ENCODE measurements at places on chromosomes 11 and 22.

DNA sequence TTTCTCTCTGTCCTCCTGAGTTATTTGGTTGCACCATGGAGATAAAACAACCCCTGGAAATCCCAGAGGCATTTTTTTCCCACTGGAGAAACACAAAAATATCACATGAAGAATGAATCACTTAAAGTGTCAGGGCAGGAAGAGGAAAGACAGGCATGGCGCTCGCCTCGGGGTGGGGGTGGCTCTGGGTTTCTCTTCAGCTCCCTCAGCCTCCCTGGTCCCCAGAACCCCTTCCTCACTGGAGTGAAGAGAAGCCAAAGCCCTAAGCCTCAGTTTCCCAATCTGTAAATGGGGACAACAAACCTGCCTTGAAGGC lies 938 bp downstream of the SHISAL1 start:
- no peak for DNase-seq

- peak; percentile 50 for DNase-seq
Measured at GRCh38 chr11:75532200-75533048, 6.7 kb upstream of the GDPD5 start.

GRCh38 chr11:83472806-83473205 lies 186.6 kb upstream of the CCDC90B start:
- no peak for DNase-seq

DNA sequence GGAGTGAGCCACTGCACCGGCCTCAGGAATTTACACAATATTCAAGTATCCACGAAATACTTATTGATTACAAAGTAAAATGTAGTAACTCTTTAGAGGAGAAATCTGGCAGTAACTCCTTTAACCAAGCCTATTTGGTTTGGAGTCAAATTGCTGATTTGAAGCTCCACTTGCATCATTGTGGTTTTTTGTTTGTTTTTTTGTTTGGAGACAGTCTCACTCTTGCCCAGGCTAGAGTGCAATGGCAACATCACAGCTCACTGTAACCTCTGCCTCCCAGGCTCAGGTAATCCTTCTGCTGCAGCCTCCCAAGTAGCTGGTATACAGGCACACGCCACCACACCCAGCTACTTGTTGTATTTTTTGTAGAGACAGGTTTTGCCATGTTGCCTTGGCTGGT lies 6.4 kb upstream of the QSER1 start:
- no peak for DNase-seq

DNA sequence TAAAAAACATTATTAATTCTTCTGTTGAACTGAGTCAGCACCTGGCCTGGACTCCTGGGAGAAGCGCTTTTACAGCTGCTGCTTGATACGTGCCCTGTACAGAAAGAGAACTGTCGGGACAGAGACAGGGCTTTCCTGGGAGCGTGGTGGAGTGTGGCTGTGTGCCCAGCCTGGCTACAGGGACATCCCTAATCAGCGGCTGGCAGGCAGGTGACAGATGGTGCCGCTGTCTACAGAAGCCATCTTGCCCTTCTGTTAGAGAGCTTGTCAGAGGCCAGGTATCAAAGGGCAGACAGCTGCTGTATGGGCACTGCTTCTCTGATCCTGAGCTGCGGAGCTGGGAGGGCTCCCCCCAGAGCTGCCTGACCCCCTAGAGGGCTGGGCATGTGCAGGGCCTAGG lies 361.8 kb downstream of the TENM4 start:
- no peak for DNase-seq

GRCh38 chr11:95877291-95877690 lies 46.6 kb downstream of the MTMR2 start:
- DNase-seq: no peak

- no peak for DNase-seq
Measured at GRCh38 chr22:39068033-39068785, 8.9 kb upstream of the APOBEC3G start.

- no peak for DNase-seq
Measured at GRCh38 chr11:100105255-100105981, 581.7 kb upstream of the ARHGAP42 start.

- no peak for DNase-seq
Measured at GRCh38 chr11:128761339-128761738, 67.5 kb downstream of the FLI1 start.

GRCh38 chr11:72436661-72437060 lies 2.3 kb upstream of the CLPB start:
- DNase-seq: no peak

- DNase-seq: no peak
Measured at GRCh38 chr22:39356464-39356863, 6.7 kb downstream of the SYNGR1 start.

DNA sequence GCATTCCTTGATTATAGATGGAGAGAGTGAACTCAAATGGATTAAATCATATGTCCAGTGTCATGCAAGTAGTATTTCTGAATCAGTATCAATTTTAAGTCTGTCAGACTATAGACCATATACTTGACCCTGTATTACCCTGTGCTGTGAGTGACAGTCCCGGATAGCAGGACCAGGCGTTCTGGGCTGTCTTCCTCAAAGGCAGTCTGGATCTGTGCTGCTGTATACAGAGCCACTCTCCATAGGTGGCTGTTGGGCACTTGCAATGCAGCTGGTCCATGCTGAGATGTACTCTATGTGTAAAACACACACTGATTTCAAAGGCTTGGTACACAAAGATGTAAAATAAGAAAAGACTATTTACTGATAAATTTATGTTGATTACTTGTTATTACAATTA lies 294.3 kb downstream of the OPCML start:
- no peak for DNase-seq

DNA sequence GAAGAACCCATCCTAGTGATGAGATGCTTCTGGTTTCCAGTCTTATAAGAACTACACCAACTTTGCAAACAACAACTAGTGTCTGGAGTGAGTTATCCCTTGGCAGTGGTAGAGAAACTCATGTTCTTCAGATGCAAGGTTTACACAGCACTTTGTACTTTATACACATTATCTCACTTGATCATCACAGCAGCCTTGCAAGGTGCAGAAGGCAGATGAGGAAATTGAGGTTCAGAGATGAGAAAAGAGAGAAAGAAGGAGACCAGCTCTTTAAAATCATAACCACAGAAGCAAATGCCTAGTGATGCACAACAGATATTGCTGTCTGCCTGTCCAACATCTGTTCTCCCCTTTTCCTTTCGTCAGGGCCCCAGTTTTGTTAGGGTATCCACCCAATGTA lies 16.7 kb upstream of the CD44 start:
- no peak for DNase-seq

DNA sequence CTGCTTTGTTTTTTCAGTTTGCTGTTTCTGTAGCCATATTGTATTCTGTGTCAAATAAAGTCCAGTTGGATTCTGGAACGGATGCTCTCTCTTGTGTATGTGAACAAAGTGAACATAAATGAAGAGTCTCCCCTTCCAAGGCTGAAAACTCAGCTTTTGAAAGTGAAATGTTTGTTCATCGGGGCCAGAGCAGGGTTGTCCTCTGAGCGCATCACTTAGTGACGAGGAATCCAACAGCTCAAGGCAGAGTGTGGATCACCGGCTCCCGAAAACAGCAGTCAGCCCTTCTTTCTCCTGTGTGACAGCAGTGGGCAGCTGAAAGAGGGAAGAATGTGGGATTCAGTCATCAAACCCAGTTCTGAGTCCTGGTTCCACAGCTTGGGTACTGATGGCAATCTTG lies 21.4 kb downstream of the RBX1 start:
- DNase-seq: no peak

DNA sequence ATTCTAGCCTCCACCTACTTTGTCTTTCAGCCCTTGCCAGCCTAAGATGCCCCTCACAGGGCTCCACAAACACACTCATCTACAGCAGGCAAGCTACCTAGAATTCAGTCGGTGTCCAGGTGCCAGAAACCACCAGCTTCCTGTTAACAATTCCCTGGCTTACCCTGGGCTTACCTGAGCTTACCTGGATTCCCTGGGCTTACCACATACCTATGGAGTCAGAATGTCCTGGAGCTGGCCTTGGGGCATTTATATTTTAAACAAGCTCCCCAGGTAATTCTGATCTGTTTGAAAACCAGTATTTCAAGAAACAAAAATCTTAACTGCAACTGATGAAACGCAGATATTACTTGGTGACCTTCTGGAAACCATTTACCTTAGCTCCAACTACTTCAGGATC lies 123.6 kb downstream of the SLC1A2 start:
- DNase-seq: no peak

- DNase-seq: no peak
Measured at GRCh38 chr22:23984430-23984829, 4.5 kb downstream of the GSTT2 start.

DNA sequence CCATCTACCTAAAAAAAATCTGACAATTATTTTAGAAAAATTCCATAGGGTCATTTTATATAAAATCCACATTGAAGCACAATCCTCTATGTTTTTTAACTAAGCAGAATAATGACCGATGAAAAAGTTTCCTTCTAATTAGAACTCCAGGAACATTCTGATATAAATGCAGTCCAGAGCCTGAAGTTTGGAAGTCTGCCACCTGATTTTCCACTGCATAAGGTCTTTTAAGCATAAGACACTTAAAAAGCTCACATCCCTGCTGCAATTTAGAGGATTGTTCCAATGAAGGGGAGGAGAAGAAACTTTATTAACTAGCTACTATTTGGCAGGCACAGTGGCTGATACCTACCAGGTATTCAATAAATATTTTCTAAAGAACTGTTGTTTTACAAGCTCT lies 570.3 kb upstream of the ANO5 start:
- DNase-seq: no peak

- no peak for DNase-seq
Measured at GRCh38 chr11:129947474-129947873, 52.1 kb upstream of the NFRKB start.

- no peak for DNase-seq
Measured at GRCh38 chr22:32909581-32910428, 108.3 kb downstream of the TIMP3 start.

DNA sequence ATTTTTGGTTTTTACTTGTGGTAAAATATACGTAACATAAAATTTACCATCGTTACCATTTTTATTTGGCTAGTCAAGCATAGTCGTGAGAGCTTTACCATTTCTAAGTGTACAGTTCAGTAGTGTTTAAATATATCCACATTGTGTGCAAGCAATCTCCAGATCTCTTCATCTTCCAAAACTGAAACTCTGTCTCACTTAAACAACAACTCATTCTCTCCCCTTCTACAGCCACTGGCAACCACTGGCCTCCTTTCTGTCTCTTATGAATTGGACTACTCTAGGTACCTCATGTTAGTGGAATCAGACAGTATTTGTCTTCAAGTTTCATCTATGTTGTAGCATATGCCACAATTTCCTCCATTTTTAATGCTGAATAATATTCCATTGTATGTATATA lies 37.4 kb downstream of the SMC1B start:
- no peak for DNase-seq

- DNase-seq: no peak
Measured at GRCh38 chr11:10784232-10785145, 24.2 kb downstream of the EIF4G2 start.
